NCI-H1436 (cell line): ENCODE measurements at places on chromosomes 2 and 18.

DNA sequence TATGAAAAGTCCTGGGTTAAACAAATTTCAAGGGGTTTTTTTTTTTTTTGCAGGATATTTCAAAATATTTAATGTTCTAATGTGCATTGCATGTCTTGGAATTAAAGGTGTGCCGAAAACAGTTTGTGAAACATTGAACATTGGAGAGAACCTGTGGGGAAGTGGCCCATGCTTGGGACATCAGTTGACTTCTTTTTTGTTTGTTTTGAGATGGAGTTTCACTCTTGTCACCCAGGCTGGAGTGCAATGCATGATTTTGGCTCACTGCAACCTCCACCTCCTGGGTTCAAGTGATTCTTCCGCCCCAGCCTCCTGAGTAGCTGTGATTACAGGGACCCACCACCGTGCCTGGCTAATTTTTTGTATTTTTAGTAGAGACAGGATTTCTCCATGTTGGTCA is 71.0 kb upstream of the RAPH1 start:
- no peak for DNase-seq

DNA sequence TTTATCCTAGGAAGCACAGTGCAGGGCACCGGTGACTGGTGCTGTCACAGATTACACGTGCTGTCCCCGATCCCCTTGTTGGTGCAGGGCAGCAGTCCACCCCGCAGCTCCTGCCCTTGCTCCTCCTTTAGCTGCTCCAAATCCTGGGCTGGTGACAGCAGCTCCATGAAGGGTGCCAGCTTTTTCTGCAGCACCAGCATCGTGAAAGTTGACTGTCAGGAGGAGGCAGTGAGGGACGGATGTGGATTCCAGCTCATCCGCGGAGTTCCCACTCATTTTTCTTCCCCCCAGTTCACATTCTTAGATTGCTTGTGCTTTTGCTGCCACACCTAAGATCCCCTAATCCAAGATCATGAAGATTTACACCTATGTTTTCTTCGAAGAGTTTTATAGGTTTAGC is 67.5 kb downstream of the ONECUT2 start:
- no peak for DNase-seq

DNA sequence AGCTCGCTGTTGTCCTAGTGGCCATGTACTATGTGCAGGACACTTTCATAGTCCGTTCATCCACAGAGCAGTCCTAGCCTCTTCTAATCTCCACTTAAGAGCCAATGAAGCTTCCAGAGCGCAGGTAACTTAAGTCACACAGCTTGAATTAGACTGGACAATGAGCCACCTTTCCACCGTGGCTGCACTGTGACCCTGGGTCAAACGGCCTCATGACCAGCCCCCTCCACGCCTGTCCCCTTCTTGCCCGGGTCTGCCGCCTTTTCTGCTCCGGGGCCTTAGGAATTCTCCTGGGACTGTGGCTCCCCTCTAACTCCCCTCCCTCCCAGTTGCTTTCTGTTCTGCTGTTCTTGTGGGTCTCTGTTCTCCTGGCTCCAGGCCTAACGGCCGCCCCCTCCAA is 8.4 kb upstream of the PRKCE start:
- DNase-seq: no peak

DNA sequence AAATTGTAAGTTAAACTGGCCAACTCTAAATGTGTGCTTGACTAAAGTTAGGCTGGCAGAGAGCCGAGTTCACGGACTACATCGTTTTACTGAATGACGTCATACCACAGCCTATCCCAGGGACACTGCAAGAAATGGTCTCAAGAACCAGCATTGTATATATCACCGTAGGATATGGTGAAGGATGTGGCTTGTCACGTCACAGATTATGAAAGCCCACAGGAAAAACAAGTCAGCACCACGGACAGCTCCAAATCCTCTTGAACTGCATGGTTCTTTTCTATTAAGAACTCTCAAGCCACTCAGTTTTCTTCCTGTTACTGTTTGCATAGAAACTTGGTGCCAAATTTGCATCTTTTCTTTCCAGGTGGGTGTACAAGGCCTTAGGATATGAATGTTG is 85.1 kb upstream of the ACAA2 start:
- DNase-seq: no peak

DNA sequence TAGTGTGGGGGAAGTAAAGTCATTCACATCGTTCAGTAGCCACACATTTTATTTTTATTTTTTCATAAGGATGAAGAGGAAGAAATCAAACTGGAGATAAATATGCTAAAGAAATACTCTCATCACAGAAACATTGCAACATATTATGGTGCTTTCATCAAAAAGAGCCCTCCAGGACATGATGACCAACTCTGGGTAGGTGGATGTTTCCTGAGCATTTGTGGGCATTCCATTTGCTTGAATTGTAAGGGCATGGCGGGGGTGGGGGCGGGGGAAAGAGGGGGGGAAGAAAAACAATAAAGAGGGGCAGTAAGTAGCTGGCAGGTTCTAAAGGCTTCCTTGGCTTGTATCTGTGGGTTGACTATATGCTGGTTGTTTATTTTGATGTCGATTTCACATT is 126.4 kb downstream of the MAP4K4 start:
- DNase-seq: no peak

DNA sequence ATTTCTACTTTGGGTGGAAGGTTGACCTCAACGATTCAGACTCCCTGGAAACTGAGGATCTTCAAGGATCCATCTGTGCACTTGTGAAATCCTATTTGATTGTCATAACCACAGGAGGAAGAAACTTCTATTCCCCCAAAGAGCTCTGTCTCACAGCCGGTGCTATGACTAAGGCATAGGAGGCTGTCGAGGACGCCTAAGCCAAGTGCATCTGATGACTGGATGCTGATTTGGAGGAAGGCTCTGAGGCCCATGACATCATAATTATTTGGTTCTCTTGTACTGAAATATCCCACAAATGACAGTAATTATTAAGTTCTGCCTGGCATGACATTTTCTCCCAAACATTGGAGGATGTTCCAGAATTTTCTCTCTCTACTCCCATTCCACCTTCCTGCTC is 13.8 kb upstream of the KCNF1 start:
- DNase-seq: no peak

- DNase-seq: no peak
These were observed 141.6 kb downstream of the CCDC148 start for GRCh38 chr2:158315000-158315399.

DNA sequence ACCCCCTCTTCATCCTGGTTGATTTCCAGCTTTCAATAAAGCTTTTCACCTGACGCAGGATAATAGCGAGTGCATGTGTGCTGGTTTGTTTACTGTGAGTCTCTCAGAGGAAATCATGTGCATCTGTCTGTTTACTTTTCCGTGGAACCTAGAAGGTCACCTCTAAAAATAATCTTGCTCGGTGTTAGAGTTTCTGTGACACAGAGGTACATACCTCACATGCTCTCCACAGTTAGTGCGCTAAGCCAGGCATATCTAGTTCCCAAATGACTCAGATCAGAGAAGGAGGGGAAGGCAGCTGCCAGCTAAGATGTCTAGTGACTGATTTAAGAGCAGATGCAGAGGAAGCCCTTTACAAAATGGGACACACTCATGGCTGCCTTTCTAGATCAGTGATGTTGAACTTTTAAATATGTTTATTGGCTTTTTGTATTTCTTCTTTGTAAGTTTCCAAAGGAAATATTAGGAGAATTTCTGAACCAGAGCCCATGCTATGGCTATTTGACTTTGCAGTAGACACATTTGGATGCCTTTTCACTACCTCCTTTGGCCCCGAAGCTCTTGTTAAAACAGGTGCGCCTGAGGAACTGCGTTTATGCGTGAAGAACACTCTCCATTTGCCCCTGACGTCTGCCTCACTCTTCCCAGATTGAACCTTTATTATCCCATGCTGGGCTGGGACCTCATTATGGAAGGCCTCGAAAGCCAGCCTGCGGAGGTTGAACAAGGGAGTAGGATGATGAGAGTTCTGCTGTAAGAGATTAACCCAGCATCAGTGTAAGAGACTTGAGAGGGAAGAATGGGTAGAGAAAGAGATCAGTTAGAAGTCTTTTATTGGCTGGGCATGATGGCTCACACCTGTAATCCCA is 145.6 kb downstream of the FAM161A start:
- peak; percentile 74 for DNase-seq

- peak; percentile 54 for DNase-seq
These were observed 32.8 kb downstream of the FAM124B start for GRCh38 chr2:224369028-224369632.

GRCh38 chr2:69490486-69490885 is 53.3 kb upstream of the NFU1 start:
- no peak for DNase-seq

GRCh38 chr2:196295005-196295404 is 123.6 kb upstream of the STK17B start:
- no peak for DNase-seq

DNA sequence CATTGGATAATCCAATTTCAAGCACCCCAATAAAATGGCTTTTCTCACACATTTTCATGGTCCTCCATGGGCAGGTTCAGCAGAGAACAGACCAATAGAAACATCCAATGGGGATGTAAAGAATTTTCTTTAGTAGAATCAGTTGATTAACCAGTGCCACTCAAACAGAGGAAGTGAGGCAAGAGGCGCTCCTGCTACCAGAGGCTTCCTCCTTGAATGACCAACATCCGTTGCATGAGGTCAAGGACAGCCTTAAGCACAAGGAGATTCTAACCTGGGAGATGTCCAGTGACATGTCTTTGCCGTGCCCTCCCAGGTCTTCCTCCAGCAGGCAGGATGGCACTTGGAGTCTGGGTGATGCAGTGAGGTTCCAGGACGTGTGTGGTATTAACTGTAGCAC is 146.6 kb downstream of the PIEZO2 start:
- DNase-seq: no peak

DNA sequence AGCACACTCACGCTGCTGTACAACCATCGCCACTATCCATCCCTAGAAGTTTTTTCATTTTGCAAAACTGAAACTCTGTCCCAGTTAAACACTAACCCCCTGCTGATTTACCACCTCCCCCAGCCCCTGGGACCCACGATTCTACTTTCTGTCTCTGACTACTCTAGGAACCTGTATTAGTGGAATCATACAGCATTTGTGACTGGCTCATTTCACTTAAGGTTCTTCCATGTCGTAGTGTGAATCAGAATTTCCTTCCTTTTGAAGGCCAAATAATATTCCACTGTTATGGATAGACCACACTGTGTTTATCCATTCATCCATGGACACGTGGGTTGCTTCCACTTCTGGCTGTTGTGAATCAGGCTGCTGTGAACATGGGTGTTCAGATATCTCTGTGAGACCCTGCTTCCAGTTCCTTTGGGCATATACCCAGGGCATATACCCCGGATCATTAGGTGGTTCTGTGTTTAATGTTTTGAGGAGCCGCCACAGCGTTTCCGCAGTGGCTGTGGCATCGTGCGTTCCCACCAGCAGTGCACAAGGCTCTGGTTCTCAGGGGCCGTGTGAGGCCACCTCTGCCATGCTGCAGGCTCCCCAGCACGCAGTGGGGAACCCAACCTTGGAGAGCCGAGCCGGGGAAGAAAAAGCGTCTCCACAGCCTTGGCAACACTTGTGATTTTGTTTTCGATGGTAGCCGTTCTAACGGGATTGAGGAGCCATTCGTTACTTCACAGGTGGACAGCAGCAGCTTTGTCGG is 10.1 kb downstream of the RAMP1 start:
- DNase-seq: no peak

DNA sequence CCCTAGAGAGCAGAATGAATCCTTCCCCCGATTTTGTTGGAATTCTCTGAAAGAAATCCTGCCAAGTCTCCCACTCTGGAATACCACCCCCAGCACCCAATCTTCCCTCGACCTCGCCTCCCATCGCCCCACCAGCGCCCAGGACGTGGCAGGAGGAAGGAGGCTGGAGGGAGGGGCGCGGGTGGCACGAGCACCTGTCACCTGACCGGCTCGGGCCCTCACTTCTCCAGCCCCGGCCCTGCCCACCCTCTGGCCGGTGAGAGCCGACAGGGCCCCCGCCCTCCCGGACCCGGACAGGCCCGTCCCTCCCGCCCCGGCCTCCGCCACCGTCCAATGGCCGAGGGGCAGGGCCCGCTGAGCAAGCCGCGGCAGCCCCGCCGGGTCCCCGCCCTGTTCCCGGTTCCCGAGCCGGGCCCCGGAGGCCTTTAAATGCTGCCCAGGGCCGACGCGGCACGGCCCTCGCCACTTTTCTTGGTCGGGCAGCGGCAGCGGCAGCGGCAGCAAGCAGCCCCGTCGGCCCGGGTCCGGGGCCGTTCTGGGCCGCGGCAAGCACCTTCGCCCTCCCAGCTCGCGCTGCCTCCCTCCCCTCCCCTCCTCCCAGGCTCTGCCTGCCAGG is at the start of gene LGALSL:
Gene LGALSL (plus strand): TSS at position 393 of the 616 bp plus-strand sequence. CDS start 384 bp downstream, outside the sequence.
- peak; percentile 32 for DNase-seq

DNA sequence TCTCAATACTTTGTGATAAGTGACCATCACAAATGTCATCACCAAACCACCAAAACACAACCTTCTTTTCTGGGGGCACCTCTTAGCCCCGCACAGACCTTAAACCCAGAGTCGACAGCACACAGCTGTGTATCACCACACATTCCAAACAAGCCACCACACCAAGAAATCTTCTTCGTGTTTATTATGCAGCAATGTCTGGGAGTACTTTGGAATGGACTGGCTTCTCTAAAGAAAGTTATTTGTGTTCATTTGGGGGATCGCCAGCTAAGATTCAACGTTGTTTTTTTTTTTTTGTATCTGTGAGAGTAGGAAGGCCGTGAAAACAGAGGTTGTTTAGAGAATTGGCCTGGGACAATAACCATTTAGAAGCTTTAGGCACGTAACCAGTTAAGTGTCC is 1.1 kb upstream of the MTA3 start:
- DNase-seq: no peak

- DNase-seq: no peak
These were observed 120.8 kb upstream of the NPAS2 start for GRCh38 chr2:100699131-100699530.

DNA sequence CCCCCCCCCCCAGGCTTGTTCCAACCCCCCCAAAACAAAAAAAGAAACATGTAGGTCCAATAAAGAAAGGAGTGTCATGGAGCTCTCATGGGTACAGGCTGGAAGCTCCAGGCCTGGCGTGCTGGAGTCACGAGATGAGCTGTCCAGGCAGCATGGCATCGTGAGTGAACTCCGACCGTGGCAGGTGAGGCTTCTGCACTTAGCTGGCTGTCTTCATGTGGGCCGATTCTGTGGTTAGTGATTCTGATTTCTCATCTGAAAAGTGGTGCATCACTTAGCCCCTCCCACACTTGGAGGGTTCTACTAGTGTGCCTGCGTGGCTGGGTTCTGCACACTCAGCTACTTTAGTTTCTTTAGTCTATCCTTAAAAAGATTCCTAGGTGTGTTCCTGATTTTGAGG is 126.4 kb upstream of the MGAT5 start:
- DNase-seq: no peak

GRCh38 chr2:866009-866680 is 84.5 kb upstream of the SNTG2 start:
- DNase-seq: no peak

DNA sequence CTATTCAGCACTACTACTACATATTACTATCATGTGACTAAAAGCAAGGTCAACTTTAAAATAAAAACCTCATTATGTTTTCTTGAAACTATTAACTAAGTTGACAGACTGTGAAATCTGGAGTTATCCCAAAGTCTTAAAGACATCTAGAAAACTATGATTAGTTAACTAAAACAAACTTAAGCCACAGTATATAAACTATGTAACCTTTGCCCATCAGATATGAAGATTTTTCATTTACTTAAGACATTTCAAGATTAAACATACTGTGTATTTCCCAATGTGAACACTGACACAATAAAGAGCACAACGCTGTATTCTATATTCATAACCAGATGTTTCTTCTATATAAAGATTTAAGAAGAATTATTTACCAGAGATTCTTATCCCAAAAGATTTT is 33.5 kb upstream of the CACNB4 start:
- DNase-seq: no peak

GRCh38 chr2:105129722-105130232 is 91.9 kb downstream of the MRPS9 start:
- no peak for DNase-seq
